NCI-H1417 (cell line): ENCODE measurements at places on chromosomes 2 and 18.

DNA sequence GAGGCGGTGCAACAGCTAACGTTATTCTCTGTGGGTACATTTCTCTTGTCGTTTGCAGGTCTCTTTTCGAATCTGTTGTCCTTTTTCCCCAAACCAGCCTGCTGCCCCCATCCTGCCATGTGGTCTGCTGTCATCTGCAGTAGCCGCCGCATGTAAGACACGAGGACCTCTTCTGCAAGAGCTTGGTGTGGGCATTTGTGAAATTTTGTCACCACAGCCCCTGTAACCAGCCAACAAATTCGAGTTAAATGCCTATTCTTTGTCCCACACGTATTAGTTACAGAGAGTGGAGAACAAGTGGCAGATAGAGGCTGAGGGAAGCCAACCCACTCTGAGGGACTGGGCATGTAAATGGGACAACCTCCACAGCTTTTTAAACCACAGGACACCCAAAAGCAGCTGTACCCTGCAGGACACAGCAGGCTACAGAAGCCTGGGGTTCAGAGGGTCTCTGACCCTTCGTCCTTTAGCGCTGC, 35.0 kb downstream of the ITGA6 start:
- DNase-seq, result no peak

DNA sequence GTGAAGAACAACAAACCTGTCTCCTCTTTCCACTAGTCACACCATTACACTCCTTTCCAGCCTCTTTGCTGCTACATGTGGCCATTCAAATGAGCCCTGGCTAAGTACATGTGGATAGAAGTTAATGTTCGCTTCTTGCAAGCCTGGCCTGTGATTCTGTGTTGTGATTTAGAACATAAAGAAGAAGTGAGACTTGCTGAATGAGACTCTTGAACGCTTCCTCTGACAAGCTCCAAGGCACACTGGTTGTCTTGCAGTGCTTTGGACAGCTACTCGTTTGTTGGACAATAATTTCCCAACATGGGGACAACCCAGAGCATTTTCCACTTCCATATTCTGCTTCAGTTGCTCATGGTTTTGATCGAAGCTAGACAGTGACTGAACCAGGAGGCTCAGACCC, 57.3 kb downstream of the CCDC74A start:
- DNase-seq, result no peak

DNA sequence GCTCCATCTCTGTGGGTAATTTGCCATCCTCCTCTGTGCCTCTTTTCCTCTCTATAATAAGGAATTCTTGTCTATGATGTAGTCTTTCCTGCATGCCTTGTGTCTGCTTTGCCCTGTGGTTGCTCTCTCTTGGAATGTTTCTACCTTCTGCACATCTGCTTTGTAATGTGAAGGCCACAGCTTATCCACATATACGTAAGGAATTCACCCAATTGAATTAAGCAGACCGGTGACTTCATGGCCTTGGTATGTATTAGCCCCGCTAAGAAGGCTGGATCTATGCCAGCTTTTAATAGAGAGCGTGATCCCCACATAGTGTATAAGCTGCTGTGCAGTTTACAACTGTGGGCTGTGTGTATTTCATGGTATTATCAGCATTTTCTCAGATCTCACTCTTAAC, 274.7 kb downstream of the RNF144A start:
- no peak for DNase-seq

- no peak for DNase-seq
Measured at GRCh38 chr2:120315367-120316033, 30.4 kb upstream of the INHBB start.

- no peak for DNase-seq
Measured at GRCh38 chr2:109129921-109130722, 1.1 kb downstream of the SH3RF3 start.

GRCh38 chr2:64479259-64480117, 25.5 kb downstream of the LGALSL start:
- DNase-seq, result no peak

GRCh38 chr2:187419808-187420207, 28.2 kb downstream of the CALCRL start:
- DNase-seq, result no peak

GRCh38 chr2:215811409-215812345, 201.7 kb downstream of the MREG start:
- no peak for DNase-seq

DNA sequence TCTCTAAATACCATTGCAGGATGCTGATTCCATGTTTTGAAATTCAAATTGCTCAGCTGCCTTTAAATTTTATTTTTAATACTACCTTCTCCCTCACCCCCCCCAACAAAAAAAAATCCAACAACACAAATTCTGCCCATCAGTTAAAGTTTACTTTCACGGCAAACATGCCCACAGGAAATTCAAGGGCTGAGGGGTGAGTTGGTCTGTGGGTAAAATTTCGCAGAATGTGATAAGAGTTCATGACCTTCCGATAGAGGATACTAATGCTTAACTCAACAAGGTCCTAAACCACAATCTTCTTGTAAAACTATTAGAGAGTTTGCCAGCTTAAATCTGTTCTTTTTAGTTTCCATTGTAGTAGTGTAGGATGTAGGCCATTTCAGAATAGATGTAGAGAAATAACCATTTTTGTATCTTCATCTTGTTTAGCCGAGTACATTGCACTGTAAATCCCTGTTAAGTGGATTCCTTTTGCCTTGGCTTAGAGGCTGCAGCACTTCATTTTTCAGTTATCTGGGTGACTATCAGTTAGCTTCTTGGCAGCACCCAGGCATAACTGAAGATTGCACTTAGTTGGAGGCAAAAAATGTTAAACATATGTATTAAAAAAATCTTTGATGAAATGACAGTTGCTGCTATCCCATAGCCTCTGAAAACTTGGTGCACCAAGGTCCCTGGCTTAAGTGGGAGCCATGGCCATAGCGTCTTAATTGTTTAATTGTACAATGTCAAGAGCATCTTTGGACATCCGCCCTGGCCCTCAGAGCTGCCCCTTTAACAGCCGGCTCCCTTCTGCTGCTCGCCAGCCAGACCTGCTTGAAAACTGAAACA, 232.3 kb downstream of the HAUS1 start:
- peak; percentile 27 for DNase-seq

DNA sequence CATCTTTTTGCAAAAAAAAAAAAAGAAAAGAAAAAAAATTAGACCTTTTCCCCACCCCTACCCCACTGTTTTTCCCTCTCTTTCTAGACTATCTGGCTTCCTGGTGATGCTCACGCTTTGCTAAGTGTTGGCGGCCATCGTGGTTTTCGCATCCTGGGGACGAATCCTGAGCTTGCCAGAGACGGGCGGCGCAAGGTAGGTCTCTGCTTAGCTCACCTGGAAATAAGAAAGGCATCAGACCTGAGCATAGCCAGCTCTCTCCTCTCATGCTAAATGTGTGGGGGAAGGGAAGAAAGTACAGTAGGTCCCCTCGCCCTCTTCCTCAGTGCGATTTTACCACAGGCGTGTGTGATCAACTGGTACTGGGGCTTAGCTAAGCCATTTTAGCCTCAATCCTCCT, 90.5 kb downstream of the KLHL29 start:
- DNase-seq, result no peak

DNA sequence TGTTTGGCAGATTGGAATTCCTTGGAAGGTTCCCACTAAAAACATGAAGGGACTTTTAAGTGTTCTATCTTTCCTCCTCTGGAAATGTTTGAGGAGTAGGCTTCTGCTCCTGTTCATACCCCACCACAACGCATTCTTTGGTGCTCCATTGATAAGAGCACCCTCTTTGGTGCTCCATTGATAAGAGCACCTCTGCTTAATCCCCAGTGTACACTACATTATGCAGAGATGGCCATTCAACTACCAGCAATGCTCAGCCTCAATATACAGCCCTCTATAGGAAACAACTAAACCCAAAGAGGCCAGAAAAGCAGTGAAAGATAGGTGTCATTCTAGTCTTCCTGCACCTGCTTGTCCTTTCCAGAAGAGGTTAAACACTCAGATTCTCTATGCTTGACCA, 1.8 kb upstream of the CHAC2 start:
- DNase-seq, result no peak

GRCh38 chr2:68387408-68388350, 22.6 kb downstream of the PLEK start:
- DNase-seq, result no peak

DNA sequence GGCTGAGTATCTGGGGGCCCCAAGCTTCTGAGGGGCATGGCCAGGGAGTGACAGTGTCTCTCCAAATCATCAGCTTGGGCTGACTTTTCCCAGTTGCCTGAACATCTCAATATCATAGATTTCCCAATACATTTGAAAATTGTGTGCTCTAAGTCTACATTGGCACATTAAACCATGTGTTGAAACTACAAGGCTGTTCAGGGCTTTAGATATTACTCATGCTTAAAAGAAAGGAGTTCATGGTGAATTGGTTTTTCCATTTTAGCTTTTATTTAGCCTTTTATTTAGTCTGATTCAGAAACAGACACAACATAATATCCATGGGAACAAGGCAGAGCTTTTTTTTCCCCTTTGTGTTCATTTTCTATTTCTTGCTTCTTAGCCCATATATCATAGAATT, 49.9 kb upstream of the GALR1 start:
- DNase-seq, result no peak

DNA sequence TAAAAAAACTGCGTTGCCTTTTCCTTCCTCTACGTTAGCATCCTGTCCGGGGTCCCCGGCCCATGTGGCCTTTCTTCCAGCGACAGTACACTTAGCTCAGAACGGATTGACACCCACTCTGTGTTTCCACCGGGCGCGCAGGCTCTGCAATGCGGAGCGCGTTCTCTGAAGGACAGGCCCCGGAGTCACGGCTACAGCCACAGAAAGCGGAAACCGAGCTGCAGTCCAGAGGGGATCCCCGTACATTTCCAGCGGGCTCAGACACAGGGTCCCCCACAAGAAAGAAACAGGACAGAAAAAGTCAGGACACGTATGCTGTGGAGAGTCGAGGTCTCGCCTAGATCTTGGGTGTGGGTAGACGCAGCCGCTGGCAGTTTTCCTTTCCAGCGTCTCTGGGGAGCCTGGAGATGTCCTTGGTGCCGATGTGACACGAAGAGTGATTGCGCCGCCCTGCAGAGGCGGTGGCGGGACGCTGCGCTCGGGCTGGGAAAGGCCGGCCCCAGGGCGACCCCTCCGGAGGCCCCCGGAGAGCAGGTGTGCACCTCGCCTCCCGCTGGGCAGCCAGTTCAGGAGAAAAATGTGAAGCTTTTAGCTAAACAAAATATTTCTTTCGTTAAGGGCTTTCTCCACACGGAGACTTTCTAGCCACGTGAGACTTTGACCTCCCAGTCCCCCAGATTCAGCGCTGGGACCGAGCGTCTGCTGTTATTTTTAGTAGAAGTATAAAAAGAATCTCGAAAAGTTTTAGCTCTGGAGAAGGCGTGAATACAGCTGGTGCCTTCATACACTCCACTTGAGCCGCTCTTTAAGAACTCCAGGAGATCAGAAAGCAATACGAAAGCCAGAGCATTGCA, 1.3 kb upstream of the ACKR3 start:
- no peak for DNase-seq

DNA sequence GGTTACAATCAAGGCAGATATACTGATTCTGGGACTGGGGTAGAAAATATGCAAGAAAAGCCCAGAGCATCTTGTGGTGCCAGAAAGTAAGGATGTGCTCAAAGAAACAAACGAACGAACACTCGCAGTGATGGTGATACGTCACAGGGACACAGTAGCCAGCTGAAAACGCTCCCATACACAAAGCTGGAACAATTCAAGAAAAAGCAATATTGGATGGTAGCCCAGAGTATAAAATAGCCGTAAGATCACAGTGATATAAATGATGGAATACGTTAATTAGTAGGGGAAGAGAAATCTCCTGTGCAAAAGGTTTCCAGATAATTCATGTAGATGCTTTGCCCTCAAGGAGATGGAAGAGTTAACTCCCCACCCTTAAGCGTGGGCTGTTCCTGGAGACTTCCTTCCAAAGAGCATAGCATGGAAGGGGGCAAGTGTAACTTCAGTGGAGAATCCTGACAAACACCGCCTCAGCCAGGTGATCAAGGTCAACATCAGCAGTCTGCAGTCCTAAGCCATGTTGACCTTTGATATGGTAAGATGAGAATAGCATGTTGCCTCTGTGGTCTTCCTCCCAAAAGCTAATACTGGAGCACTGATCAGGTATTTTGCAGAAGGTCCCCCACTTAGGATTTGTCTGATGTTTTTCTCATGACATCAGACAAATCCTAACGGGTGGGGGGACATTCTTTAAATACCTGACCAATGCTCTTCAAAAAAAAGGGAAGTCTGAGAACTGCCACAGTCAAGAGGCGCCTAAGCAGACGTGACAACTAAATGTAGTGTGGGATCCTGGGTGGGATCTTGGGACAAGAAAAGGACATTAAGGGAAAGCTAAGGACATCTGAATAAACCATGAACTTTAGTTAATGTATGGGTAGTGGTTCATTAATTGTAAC, 99.0 kb downstream of the NCK2 start:
- DNase-seq, result no peak

DNA sequence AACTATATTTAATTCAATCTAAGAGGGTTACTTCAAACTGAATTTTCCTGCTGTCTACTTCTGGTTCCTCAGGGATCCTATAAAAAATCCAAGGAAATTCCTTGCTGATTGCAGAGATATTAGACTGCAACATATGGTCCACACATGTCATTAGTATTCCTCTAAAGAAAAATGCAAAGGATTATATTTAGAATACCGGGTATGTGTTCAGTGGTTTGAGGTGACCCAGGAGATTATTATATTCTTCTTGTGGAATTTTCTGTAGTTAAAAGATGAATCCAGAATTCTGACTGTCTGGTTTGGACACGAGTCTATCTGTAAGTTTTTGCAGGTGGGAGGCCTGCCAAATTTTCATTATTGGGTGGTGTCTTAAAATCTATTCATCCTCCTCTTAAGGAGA, 18.2 kb downstream of the HOXD1 start:
- no peak for DNase-seq

DNA sequence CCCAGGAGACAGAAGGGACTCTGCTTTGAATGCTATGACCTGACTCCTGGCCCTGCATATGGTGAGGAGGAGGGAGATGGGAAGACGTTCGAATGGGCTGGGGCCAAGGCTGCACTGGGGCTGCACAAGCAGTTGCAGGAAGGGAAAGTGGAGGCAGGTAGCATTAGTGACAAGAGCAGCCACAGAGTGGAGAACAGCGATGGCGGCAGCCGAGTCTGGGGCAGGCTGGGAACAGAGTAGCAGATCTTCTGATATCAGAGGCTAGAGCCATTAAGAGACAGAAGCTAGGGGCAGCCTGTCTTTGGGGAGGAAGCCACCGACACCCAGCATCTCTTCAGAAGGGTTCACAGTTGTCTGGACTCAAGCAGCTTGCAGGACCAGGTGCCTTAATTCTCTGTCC, 50.1 kb downstream of the ST3GAL5 start:
- no peak for DNase-seq

DNA sequence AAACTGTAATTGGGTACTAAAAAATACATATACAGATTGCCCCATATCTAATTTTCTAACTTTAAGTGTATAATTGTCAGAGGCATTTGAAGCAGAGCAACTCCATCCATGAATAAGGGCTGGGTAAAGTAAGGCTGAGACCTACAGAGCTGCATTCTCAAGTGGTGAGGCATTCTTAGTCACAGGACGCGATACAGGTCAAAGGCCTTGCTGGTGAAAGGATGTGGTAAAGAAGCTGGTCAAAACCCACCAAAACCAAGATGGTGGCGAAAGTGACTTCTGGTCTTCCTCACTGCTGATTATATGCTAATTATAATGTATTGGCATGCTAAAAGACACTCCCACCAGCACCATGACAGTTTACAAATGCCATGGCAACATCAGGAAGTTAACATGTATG, 50.0 kb downstream of the SLC8A1 start:
- no peak for DNase-seq
